PC-9 (cell line): ENCODE measurements at places on chromosomes 2 and 18. TPM values are rescaled to one million over a fixed set of nuclear protein-coding genes. Genes with fewer than 3 reads are reported as not detected.

SLC19A3 gene
- total RNA-seq = 4.3 and 4.5 TPM in 2 replicates

UGT1A5 gene
- 71.3 and 91.2 TPM in 2 replicates for total RNA-seq

DNA sequence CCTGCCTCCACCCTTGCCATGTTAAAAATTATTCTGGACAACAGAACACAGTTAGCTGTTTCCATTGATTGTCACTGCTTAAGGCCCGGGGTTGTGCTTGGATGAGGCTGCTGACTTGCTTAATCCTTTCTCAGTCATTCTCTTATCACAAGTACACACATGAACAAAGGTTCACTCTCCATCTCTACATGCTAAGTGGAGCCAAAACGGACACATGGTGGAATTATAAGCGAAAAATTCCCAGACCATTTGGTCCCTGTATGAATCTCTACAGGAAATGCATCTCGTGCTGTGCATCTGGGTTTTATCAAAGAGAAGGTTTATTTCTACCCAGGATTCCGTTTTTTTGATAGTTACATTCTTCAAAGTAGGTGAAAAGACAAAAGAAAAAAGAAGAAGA is 177.5 kb upstream of the ETAA1 start:
- no peaks in the 10 kb centered on the region for H3K27me3 ChIP-seq
- H3K4me1 ChIP-seq = no peaks in the 10 kb centered on the region
- DNase-seq = no peak
- no peak overlapping the region for H3K27ac ChIP-seq
- no peak overlapping the region for H3K4me3 ChIP-seq
- H3K36me3 ChIP-seq = no peaks in the 10 kb centered on the region

GRCh38 chr18:79507076-79507545 is 111.4 kb downstream of the NFATC1 start:
- H3K36me3 ChIP-seq = no peaks in the 10 kb centered on the region
- no peak for DNase-seq
- peaks cover 56% of the 10 kb centered on the region for H3K27me3 ChIP-seq
- no peaks in the 10 kb centered on the region for H3K4me1 ChIP-seq
- H3K4me3 ChIP-seq = no peak overlapping the region
- no peak overlapping the region for H3K27ac ChIP-seq

SMYD5 gene
- 28.3 and 32.0 TPM in 2 replicates for total RNA-seq

TSPYL6 gene
- total RNA-seq = not detected in 2 replicates

DNA sequence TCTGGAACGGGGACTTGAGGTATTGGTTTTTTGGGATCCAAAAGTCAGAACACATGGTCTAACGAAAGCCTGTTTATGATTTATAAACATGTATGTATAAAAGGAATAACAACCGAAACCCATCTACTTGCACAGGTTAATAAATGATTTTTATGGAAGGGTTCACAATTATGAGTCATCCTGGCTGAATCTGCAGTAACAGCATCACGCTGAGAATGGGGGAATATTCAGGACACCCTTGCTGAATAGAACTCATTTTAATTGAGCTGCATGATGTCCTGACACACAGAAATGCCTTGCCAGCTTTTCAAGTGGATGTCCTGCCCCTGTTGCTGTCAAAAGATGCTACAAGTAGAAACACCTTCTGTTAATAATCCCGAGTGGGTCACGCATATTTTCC is 54.7 kb upstream of the TGFA start:
- H3K4me3 ChIP-seq = no peak overlapping the region
- no peaks in the 10 kb centered on the region for H3K4me1 ChIP-seq
- no peaks in the 10 kb centered on the region for H3K27me3 ChIP-seq
- H3K36me3 ChIP-seq = no peaks in the 10 kb centered on the region
- no peak overlapping the region for H3K27ac ChIP-seq
- DNase-seq = no peak

DNA sequence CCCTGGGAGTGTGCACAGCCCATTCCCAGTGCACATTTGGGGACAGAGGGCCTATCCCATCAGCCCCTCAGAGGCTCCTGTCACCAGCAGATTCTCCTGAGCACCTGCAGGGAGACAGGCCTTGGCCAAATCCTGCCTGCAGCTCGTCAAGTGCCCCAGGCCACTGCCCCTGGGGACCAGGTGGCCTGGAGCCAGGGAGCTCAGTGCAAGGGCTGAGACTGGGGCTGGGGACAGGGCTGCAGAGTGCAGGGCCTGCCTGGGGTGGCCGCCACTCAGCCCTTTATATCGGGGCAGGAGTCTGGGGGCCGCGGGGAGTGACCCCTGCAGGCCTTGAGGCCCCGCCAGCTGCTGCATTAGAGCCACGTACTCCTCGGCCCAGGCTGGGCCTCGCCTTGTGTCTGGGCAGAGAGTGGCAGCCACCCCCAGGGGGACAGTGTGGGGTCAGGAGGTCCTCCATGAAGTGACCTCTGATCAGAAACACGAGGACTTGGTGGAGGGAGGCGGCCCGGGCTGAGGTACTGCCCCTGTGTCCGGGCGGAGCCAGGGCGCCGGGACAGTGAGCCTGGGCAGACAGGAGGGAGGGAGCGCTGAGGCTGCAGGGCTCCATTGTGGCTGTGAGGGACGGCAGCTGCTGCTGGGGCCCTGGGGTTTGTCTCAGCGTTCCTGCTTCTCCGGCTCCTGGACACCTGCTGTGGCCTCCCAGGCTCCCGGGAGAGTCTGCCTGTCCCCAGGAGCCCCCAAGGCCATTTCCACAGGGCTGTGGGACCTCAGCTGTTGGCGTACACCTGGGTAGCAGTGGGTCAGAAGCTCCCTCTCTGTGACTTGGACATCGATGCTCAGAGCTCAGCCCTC is 24.2 kb downstream of the GPC1 start:
- H3K4me1 ChIP-seq = peaks cover 51% of the 10 kb centered on the region
- no peak overlapping the region for H3K4me3 ChIP-seq
